ENCODE measurements at places on chromosomes 2 and 18.

- no peak for DNase-seq
These were observed 182.5 kb downstream of the ACKR3 start for GRCh38 chr2:236752096-236752495.

DNA sequence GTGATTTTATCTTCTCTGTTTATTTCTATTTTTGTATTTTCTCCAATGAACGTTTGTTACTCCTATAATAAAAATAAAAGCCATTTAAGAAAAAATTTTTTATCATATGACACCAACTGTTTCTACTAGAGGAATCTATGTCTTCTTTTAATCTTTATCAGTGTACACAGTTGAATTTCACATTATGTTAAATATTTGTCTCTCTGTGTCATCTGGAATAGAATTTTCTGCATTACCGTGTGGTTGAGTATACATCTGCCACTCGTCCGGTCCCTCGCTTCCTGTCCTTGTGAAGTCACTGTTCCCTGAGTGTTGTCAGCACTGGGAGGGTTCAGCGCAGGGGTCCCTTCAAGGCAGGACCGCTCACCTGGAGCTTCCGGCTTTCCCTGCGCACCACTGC lies 99.2 kb downstream of the LDLRAD4 start:
- DNase-seq = no peak

GRCh38 chr2:40628556-40628955 lies 176.7 kb upstream of the SLC8A1 start:
- no peak for DNase-seq

DNA sequence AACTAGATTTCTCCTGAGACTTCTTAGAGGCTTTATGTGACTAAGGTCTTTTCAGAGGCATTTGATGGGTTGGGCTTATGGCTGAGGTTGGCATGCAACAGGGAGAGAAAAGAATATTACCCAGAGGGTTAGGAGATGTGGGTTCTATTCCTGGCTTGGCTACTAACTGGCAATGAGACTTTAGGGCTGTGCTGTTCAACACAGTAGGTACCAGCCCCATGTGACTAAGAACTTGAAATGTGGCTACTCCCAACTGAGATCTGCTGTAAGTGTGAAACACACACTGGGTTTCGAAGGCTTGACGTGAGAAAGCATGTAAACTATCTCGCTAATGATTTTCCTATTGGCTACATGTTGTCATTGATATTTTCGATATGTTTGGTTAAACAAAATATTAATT lies 324.9 kb upstream of the SLC14A2 start:
- DNase-seq = no peak

DNA sequence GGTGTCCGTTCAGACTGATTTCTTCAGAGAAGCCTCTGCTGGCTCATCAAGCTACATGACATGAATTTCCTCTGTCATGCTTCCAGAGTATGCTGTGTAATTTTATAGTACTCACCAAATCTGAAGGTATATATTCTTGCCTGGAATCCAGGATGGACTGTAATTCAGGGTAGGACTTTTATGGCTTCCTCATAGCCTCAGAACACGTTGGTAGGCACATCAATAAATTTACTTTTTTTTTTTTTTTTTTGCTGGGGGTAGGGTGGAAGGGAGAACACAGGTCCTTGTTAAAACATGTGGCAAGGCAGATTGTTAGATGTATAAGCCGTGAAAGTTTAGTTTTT lies 34.4 kb downstream of the MTA3 start:
- DNase-seq = no peak

- DNase-seq = no peak
These were observed 35.6 kb downstream of the NGEF start for GRCh38 chr2:232977438-232977971.

DNA sequence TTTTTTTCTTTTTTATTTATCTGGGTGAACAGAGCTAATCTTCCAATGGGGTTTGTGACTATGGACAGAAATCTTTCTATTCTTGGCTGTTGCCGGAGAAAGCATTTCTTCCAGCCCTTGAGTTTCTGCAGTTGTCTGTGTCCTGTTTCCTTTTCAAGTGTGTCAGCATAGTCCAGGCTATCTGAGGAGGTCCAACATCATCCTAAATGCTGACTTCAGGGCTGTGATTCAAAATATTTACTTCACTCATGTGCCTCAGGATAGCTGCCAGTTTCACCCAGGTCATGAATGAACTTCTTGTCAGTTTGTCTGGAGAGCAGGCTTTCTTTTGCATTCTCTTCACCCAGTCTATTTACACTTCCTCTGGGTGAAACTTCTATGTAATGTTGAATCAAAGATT lies 27.9 kb downstream of the ITGAV start:
- DNase-seq = no peak

- DNase-seq = no peak
These were observed 50.5 kb downstream of the GAREM1 start for GRCh38 chr18:32420084-32420750.

GRCh38 chr2:220915092-220915623 lies 656.9 kb downstream of the EPHA4 start:
- DNase-seq = no peak

- peak; percentile 2 for DNase-seq
These were observed 47.7 kb upstream of the NR4A2 start for GRCh38 chr2:156380117-156380645.

- DNase-seq = no peak
These were observed 40.3 kb upstream of the ZSWIM2 start for GRCh38 chr2:186889101-186889879.

DNA sequence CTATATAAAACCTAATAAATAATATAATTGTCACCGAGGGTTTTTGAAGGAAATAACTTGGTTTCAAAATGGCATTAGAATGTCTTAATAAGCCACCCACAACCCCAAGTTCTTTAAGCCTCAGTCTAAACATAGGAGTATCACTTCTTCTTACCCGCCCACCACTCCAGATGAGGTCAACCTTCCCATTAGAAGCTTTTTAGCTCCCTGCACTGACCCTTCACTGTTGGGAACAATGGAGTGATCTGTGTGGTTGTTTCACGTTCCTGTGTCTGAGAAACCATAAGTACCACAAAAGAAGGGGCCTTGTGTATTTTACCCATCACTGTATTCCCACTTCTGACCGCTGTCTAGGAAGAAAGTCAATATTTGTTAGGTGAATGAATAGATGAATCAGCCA lies 326.3 kb upstream of the ZNF521 start:
- DNase-seq = no peak

GRCh38 chr2:158317642-158318041 lies 138.9 kb downstream of the CCDC148 start:
- DNase-seq = no peak

- no peak for DNase-seq
These were observed 231.4 kb downstream of the FAM210A start for GRCh38 chr18:13494871-13495445.

GRCh38 chr2:182210669-182211068 lies 216.2 kb downstream of the PDE1A start:
- no peak for DNase-seq

DNA sequence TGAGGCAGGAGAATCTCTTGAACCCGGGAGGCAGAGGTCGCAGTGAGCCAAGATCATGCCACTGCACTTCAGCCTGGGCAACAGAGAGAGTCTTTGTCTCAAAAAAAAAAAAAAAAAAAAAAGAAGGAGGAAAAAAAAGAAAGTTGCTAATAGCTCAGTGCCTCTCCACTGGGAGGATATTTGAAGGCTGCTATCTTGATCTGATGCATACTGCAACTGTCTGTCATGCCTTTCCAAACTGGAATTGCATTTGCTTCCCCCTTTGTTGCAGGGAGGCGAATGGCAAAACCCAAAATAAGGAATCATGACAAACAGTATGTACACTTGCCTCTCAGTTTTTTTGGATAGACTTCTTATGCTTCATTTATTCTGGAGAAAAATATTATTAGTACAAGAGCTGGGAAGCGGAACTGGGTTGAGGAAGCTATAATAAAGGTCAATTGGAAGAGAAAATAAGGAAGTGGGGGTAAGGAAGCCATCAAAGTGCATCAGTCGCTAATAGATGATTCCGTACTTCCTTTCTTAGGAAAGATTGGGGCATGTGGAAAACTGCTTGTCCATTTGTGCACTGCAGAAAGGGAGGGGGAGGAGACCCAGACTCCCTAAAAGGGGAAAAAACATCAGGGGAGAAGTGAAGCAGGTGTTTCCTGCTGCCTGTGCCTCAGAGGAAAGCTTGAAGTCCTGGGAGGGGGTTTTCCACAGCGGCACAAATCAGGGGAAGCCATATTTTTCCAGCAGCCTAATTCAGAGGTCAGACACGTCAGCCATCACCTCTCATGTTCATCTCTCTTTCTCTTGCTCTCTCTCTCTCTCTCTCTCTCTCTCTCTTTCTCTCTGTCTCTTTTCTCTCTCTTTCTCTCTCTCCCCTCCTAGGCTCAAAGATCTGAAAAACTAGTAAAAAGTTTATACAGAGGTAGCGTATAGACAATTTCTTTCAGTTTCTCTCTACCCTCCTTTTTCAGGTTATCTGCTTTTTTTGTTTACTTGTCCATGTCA lies 301.4 kb upstream of the TNP1 start:
- DNase-seq = no peak

- no peak for DNase-seq
These were observed 15.5 kb downstream of the DUSP19 start for GRCh38 chr2:183093857-183094657.

- no peak for DNase-seq
These were observed 326.7 kb upstream of the MAP2 start for GRCh38 chr2:209097168-209097567.

DNA sequence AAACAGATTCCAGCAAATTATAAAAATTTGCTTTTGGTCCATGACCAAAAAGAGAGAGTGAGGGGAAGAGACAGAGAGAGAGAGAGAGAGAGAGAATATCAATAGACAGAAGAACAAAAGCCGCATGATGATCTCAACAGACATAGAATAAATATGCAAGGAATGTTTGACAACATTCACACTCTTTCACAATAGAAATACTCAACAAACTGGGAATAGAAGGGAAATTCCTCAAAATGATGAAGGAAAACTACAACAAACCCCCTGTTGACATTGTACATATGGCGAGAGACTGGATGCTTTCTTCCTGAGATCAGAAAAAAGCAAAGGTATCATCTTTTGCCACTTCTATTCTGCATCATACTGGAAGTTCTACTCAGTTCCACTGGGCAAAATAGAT lies 309.7 kb downstream of the RAD51AP2 start:
- DNase-seq = no peak

- no peak for DNase-seq
These were observed 123.2 kb upstream of the FZD5 start for GRCh38 chr2:207892716-207893402.

- no peak for DNase-seq
These were observed 4.5 kb downstream of the NDUFV2 start for GRCh38 chr18:9106800-9107584.

DNA sequence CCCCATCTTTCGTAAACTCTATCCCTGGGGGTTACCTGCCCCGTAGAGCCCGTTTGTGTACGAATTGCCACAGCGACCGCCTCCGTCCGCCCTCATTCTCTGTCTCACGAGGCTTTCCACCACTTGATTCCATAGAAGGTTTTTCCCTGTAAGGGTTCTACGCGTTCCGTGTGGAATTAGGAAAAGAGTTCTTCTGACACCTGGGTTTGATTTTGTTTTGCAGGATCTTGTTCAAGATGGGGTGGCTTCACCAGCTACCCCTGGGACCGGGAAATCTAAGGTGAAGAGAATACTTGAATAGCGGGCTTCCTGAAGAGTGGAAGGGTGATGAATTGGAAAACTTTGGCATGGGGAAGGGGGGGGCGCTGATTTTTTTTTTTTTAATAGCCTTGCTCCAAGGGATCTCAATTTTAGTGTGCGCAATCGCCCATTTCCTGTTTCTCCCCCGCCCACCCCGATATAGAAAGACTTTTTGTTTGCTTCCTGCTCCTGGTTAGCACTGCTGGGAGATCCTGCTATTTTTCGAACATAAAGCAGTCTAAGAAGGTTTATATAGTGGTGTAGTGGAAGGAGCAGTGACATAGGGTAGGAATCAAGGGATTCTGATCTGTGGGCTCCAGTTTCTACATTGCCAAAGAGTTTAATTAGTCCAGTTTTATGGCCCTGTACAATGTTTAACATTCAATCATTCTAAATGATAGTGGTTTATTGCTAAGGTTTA lies 564 bp downstream of the GCC2 start:
- peak; percentile 43 for DNase-seq

DNA sequence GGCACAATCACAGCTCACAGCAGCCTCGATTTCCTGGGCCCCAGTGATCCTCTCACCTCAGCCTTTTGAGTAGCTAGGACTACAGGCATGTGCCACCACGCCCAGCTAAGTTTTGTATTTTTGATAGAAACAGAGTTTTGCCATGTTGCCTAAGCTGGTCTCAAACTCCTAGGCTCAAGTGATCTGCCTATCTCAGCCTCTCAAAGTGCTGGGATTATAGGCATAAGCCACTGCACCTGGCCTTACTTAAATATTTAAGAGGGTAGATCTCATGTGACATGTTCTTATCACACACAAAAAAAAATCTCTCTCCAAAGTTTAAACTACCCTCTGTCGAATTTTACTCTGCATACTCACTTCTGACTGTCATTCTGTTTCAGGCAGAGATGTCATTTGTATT lies 75.4 kb upstream of the CHRNA1 start:
- no peak for DNase-seq

DNA sequence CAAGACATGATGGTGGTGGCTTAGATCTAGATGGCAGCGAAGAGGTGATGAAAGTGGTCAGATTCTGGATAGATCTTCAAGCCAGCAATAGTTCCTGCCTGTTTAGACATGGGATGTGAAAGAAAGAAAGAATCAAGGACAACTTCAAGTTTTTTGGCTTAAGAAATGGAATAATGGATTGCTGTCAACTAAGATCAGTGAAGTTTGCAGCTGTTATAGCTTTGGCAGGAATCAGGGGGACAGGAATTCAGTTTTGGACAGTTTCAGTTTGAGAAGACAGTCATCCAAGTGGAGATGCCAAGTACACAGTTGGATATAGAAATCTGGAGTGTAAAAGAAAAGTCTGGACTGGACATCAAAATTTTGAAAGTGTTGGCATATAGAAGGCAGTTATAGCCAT lies 283.7 kb upstream of the PKDCC start:
- no peak for DNase-seq

DNA sequence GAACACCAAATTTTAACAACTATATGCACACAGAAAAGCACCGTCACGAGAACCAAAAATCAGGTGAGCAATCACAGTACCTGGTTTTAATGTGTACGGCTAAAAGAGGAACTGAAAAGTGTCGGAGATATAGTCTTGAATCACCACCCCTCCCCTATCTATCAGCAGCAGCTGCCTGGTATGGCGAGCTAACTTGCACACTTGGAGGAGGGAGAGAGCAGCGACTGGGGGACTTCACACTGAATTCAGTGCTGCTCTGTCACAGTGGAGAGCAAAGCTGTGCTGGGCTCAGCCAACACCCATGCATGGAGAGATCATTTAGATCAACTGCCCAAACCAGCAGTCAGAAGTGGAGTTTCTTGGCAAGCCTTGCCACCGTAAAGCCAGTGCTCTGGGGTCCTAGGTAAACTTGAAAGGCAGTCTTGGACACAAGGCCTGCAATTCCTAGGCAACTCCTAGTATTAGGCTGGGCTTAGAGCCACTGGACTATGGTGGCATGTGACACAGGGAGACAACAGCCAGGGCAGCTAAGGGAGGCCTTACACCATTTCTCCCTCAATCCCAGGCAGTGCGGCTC lies 89.2 kb upstream of the CD226 start:
- DNase-seq = no peak

All from left renal pelvis (tissue), 4 donors.